ENCODE measurements at places on chromosomes 12 and 14. TPM values are rescaled to one million over a fixed set of nuclear protein-coding genes. Genes with fewer than 3 reads are reported as not detected.

DNA sequence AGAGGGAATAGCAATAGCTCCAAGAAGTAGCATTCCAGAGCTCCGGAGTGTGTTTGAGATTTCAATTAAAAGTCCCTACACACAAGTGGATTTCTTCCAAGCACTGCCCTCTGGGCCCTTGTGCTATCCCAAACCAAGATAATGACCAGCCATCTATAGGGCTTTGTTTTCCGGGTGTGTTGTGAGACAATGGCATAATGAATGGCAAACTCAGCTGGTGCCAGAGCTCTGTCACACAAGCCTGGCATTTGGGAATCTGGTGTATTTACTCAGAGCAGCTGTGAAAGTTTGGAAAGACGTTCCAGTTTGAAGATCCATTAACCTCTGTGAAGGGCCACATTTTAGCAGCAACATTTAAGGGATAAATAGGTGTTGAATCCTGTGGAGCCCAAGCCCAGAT is 61.2 kb upstream of the TMTC2 start:
- DNase-seq = no peak

MBD6 gene
- 48.5 TPM for total RNA-seq

DNA sequence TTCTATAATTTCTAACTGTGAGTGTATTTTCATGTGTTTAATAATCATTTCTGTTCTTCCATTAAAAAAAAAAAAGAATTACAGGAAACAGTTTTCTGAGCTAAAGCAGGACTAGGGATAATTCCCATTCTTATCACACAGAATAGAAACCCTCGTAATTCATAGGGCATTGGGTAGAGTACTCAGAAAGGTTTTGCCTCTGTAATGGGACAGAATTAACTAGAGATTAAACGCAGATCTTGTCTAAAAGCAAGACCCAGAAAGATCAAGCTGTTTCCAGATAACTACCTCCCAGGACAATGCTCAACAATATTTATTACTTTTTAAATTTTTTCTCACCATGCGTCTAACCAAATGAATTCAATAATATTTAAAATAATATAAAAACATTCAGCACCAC is 10.2 kb downstream of the GSKIP start:
- DNase-seq = no peak

GRCh38 chr14:60164404-60164711 is 840 bp downstream of the DHRS7 start:
- DNase-seq = no peak

DNA sequence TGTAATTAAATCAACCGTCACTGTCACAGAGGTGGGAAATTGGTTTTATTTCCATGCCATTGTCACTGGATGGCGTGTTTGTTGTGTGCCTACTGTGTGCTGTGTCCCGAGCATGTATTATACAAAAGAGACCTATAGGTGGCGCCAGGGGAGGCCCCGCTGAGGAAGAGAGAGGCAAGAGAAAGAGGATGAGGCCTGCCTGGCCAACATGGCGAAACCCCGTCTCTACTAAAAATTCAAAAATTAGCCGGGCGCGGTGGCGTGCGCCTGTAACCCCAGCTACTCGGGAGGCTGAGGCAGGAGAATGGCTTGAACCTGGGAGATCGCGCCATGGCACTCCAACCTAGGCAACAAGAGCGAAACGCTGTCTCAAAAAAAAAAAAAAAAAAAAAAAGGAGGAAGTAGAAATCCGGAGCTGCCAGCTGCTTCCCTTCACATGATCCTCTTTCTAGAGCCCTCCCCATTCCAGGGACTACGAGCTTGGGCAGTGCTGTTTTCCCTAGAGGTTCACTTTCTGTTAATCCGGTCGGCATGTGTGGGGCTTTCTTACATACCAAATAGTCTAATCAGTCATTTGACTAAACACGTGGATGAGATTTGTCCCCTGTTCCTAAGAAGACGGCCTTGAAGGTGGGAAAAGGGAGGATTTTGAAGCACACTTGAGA is 6.4 kb upstream of the CCDC175 start:
- no peak for DNase-seq
